CD4-positive, alpha-beta T cell treated with Interleukin-1 beta for 1 hour (primary cell): ENCODE measurements at places on chromosomes 16 and 17.

DNA sequence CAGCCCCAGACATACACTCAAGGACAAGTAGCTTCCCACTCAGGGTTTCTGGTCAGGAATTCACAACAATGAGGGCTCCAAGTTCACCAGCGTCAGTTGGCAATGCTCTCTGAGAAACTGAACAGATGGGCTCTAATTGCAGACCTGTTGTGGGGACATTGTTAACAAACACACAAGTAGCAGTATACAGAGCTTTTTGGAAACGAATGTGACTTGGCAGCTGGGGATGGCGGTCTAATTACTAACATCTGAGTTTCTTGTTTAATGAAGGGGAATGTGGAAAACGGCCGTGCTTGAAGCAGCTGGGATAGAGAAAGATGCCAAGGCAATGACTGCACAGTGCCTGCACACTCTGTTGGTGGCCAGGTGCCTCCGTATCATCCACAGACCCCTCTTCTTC is 316.1 kb upstream of the IRX3 start:
- DNase-seq = no peak

DNA sequence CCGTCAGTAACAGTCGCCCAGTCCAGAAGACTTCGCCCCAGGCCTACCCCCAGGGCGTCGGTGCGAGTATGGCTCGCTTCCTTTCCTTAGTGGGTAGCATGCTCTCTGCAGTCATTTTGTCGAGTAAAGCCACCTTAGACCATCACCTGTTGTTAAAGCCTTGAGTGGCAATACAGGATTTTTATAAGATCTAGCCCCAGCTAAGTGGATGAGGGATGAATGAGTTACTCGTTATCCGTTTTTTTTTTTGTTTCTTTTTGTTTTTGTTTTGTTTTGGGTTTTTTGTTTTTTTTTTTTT is 322 bp upstream of the KLHL11 start:
- no peak for DNase-seq

GRCh38 chr16:85891776-85892166 is 7.2 kb upstream of the IRF8 start:
- no peak for DNase-seq

- DNase-seq = no peak
These were observed 18.7 kb downstream of the DUS2 start for GRCh38 chr16:68041783-68042182.

- no peak for DNase-seq
These were observed 12.7 kb upstream of the RCVRN start for GRCh38 chr17:9917801-9918200.

DNA sequence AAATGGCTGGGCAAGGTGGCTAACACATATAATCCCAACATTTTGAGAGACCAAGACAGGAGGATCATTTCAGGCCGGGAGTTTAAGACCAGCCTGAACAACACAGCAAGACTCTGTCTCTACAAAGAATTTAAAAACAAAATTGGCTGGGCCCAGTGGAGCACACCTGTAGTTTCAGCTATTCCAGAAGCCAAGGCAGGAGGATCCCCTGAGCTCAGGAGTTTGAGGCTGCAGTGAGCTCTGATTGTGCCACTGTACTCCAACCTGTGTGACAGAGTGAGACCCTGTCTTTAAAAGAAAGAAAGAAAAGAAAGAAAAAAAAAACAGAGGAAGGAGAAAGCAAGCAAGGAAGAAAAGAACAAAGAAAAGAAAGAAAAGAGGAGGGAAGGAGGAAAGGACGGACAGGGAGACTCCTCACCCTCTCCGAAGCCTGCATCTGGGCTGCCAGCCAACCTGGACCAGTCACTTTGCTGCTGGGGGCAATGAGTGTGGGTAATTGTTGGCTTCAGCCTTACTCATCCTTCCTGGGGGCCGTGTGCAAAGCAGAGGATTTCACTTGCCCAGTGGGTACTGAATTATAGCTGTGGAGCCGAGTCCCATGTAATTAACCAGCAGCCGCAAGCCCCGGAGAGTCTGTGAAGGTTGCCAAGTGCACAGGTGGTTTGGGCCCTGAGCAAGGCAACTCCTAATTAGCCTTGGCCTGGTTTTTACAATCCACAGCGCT is 6.7 kb upstream of the MT4 start:
- DNase-seq = no peak

DNA sequence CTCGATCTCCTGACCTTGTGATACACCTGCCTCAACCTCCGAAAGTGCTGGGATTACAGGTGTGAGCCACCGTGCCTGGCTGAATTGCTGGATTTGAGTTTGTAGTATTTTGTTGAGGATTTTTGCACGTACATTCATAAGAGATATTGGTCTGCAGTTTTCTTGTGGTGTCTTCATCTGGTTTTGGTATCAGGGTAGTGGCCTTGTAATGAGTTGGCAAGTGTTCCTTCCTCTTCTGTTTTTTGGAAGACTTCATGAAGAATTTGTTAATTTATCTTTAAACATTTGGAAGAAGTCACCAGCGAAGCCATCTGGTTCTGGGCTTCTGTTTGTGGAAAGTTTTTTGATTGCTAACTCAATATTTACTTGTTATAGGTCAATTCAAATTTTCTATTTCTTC is 26.9 kb downstream of the SPNS3 start:
- no peak for DNase-seq

DNA sequence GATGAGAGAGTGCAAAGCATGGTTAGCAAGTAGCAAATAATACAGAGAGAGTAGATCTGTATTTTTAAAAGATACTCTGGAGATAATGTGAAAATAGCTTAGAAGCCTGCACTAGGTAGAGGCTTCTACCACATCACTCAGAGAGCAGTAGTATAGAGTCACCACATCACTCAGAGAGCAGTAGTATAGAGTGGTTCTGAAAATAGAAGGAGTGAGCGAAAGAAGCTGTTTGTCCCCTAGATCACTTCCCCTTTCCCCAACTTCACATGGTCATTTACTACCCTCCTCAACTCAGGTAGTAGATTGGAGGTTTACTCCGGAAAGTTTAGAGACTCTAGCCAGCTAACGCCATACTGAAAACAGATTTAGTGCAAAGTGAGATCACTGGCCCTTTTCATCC is 17.1 kb downstream of the DGKE start:
- no peak for DNase-seq

- no peak for DNase-seq
These were observed 98.8 kb downstream of the SYCE1L start for GRCh38 chr16:77297996-77298395.
